ENCODE measurements at places on chromosomes 16 and 17.

GRCh38 chr16:31440516-31441184 is 1.9 kb downstream of the ZNF843 start:
- DNase-seq, result no peak

DNA sequence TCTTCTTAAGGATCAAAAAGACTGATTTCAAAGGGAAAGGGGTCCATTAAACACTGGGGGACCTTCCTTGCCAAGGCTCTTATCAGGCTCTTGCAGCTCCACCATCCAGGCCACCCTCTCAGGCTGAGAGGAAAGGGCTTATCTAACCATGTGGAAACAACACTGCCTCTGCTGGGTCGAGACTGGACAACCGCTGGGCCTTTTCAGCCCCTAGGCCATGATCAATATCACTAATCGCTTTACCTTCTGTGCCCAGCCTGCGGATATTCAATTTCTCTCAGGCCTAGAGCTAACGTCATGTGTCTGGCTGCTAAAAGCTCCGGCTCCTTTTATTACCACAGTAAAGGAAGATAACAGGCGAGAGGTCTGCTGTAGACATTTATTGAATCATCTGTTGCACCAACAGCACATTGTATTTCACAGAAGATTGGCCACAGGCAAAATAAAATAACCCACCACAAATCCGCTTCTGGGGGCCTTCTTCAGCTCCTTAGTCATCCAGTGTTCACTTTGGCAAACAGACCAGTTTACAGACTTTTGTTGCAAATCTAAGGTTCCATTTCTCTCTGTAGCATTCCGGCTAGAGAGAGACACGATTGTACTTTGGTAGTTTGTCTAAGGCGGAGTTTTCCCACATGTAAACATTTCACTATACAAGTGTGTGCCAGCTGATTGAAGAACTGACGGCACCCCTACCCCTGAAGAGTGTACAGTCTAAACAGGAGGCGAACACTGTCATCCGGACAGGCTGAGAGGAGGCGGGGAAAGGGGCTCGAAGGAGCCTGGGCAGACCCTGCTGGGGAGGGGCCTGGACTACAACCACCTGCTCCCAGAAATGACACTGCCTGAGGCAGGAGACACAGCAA is 13.9 kb downstream of the CYB561 start:
- no peak for DNase-seq

DNA sequence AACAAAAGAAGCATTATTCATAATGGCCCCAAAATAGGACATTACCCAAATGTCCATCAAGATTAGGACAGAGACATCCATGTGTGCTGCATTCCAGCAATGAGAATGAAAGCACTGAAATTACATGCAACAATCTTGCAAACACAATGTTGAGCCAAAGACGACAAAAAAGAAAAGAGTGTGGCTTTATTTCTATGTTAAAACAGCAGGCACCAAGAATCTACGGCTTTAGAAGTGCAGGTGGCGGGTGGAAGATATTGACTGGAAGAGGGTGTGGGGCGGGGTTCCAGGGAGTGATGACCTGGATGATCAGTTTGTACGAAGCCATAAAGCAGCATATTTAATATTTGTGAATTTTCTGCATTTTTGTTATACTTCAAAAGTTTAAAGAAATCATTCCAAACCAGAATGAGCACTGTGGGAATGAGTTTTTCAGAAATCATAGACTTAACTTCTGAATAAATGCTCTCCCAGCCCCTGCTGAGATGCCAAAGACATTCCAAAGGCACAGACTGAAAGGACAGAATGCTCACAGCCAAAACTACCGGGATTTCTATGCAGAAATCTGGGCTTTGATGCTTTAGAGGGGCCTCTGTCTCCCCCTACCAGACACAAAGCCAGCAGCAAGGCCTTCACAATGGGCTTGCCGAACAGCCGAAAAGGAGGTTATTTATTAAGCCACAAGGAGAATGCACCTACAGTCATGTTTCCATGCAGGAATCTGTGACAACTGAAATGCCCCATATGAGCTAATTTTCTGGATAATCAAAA is 361.6 kb downstream of the GRIN2A start:
- no peak for DNase-seq

DNA sequence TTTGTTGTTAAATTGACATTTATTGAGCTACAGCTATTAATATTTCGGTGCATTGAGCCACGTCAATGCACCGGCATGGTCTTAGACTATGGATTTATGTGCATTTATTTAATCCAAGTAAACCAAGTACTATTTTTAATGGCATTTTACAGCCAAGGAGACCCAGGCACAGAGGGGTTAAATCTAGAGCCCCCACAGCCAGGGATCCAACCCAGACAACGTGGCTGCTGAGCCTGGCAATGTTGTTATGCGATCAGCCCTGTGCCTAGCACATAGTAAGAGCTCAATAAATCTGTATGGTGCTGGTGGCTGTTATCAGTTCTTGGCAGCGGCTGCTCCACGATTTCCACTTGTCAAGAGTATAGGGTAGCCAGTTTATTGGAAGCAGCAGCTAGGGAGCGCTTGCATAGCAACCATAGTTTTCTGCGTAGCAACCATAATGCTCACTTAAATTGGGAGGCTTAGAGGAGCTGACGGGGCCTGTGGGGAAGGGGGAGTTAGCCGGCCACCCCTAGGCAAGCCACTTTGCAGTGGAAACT is 541 bp upstream of the RBBP6 start:
- DNase-seq, result no peak

- DNase-seq, result no peak
These were observed 12.8 kb downstream of the TELO2 start for GRCh38 chr16:1505912-1506311.

- no peak for DNase-seq
These were observed 21.7 kb downstream of the TTYH2 start for GRCh38 chr17:74235040-74235581.

DNA sequence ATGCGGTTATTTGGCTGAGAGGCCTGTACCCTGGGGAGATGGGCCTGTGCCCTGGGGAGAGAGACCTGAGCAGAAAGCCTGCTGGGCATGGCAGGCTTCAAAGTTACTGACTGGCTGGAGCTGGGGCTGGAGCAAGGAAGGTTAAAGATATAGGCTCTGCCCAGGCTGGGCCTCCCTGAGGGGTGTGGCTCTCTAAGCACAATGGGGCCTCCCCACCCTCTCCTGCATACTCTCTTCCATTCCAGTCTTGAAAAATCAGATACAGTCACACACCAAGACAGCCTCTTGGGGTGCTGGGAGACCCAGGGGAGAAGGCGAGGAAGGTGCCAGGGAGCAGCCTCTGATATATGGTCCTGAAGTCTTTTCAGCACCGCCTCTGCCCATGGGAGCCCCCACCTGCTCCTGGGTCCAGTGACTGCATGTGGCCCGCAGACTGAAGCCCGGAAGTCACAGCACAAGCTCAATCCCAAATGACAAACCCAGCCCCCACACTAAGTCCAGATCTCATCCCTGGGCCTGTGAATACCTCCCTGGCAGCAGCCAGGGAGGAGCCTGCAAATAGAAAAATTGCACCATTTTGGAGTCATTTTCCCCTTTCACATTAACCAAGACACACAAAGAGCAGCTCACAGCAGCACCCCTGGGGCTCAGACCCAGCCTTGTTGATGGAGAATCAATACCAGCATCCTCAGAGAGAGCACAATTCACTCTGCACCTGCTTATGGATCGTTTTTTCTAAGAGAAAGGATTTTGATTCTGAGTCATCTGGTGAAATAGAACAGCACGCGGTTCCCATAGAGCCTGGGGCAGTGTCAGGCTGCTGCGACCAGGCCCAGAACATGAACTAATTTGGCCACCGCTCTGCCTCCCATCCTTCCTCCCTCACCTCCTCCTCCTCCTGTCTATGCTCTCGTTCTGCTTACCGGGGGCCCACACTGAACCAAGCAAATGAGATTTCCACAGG is 25.6 kb upstream of the CACNG1 start:
- no peak for DNase-seq

GRCh38 chr16:12262454-12263180 is 286.1 kb downstream of the SNX29 start:
- no peak for DNase-seq

- DNase-seq, result no peak
These were observed 12.0 kb downstream of the GALK1 start for GRCh38 chr17:75752802-75753513.

DNA sequence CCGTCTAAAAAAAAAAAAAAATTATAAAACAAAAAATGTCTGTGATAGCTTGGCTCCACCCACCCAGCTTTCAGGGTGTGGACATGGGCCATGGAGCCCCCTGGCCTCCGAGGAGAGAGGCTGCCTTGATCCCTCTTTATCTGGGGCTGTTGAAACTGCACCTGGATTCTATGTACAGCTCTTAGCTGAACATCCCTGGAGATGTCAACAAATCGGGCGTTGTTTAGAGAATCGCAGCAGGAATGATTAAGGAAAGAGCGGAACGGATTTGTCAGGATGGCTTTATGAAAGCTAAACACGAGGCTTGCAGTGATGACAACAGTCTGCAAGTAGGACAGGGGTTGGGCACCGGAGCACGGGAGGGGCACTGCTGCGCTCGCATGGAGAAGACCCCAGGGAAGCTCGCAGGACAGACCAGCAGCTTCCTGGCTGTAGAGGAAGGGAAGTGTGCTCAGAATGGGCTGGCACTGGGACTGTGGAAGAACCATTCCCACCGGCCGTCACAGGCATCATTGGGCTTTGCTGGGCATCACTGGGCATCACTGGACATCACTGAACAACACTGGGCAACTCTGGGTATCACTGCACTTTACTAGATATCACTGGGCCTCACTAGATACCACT is 195.8 kb upstream of the FOXF1 start:
- DNase-seq, result no peak
